ENCODE measurements at places on chromosomes 7 and 10.

GRCh38 chr10:123997486-123998196, 95.8 kb downstream of the CHST15 start:
- peak; percentile 92 for DNase-seq

DNA sequence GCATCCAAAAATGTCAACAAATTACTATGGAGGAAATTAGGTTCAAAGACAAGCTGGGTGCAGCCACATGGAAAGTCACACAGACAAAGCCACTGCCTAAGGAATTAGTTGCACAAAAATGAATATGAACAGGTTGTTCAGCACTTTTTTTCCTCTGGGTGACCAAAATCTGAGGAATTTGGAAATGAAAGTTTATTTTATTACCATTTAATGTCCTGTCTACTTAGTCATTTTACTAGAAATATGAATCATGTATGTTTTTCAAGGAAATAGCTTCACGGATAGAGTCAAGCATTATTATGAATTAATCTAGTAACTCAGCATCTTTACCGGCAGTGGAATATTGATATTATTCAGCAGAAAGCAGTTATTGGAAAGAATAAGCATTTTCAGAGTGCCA, 106.3 kb downstream of the ANK3 start:
- no peak for DNase-seq

GRCh38 chr10:32955299-32955772, 2.7 kb downstream of the ITGB1 start:
- no peak for DNase-seq

DNA sequence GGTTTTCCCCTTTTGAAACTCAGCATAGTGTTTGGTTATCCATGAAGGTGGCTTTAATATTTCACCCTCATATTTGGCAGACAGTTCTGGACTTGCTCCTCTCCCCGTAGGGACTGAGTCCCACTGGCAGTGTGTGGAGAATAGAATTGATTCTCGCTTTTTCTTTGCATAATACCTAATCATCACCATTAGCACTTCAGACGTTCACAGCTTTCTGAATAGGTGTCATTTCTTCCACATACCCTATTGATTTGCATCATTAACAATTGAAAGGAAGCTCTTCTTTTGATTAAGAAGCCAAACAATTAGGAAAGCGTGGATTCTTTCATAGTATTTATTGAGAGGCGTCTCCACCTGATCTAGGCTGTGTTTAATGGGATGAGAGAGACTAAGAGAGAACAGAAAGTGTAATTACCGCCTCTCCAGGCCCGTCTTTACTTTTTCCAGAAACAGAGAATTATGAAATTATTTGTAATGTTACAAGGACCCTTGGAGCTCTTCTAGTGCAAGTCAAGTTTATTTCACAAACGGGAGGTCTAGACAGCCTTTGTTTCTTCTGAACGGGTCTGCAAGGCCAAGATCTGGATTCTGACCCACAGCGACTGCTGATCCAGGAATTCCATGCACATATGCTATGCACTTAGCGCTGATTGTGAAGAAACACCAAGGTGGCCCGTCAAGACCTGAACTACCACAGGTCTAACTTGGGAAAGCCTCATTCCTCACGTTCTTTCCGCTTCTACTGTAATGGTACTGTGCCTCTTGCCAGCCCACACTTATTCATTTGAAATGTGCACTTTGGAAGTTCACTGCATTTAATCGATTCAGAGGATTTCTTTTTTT, 249.9 kb upstream of the C7orf33 start:
- DNase-seq, result no peak

DNA sequence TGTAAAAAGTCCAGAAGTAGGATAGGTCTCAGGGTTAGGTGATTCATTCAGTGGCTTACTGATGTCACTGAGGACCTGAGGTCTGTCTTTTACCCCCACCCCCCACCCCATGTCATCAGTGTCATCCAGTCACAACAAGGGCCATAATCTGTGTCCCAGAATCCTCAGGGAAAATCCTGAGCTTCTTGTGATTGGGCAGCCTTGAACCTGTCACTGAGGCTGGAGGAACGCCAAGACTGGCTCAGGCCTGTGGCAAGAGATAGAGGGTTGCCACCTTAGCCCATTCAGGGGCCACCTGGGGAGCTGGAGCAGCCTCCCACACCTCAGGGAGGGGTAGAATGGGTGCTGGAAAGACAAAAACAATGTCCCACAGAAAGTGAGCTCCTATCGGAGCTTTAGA, 29.7 kb downstream of the NUB1 start:
- DNase-seq, result no peak

DNA sequence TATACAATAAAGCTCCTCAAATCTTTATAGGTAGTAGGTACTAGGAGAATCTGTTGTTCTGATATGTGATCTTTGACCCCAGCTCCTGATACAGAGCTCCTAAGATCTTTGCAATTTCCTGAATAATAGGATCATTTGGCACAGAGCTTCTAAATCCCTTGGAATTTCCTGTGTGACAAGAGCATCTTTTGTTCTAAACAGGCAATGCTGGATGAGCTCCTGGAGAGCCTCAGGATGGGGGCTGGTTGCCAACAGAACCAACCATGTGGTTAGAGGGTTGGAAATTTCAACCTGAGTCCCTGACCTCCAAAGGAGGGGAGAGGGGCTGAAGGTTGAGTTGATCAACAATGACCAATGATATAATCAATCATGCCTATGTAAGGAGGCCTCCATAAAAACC, 629.0 kb downstream of the CCSER2 start:
- no peak for DNase-seq

DNA sequence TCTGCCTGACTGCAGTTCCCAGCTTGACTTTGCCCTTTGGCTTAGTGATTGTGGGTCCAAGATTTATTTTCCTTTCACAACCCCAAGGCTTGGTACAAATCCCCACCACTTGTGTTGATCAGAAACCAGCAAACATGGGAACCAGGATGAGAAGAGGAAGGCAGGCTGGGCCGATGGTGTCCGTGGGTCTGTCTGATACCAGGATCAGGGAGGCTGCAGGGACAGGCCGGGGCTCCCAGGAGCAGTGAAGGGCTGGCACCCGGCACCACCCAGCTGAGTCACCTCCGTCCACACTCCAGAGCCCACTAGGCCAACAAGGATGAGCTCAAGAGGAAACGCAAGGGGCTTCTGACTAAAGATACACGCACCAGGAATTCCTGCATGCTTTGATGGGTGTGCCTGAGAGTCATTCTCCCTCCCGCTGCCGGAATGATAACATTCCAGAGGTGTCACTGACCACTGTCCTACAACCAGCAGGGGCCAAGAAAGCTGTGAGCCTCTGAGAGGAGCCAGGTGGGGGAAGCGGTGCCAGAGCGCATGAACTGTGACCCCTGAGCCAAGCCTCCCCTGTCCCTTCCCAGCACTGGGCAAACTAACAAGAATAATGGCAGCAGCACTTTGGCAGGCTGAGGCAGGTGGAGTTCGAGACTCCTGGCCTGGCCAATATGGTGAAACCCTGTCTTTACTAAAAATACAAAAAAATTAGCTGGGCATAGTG, 29.2 kb upstream of the PROSER2 start:
- DNase-seq, result peak; percentile 87

- no peak for DNase-seq
Measured at GRCh38 chr7:66050337-66050957, 25.2 kb upstream of the ASL start.

DNA sequence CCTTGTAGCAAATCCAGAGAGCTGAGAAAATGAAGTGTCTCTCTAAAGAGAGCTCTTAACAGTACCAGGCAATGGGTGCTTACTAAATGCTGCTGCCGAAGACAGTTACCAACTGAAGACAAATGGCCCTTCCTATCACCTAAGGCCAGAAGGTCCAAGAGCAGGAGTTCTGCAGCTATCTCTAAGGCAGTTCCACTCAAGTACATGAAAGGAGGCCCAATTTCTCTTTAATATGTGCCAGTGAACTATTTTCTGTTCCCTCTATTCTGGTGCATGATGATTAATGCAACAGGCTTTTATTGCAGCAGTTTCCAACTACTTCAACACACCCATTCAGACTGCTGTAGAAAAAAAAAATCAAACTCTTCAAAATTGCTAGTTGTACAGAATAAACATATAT, 122.5 kb downstream of the SLC25A13 start:
- no peak for DNase-seq

DNA sequence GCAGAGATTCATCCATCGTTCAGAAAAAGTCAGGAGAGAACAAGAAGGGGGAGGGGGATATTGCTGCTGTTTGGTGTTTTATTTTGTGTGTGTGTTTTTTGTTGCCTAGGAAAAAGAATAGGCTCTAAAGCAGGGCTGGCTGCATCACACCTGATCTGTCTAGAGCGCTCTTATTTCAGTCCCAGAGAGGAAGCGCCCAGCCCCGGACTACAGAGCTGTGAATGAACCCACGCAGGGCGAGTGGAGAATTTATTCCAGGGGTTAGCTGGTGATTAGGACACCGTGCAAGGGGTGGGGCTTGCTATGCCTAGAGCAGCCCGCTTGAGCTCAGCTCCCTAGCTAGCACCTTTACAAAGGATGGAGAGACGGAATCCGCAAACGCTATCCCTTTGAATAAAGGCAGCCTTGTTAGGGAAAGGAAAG, 621 bp upstream of the FAM13C start:
- DNase-seq, result peak; percentile 5

DNA sequence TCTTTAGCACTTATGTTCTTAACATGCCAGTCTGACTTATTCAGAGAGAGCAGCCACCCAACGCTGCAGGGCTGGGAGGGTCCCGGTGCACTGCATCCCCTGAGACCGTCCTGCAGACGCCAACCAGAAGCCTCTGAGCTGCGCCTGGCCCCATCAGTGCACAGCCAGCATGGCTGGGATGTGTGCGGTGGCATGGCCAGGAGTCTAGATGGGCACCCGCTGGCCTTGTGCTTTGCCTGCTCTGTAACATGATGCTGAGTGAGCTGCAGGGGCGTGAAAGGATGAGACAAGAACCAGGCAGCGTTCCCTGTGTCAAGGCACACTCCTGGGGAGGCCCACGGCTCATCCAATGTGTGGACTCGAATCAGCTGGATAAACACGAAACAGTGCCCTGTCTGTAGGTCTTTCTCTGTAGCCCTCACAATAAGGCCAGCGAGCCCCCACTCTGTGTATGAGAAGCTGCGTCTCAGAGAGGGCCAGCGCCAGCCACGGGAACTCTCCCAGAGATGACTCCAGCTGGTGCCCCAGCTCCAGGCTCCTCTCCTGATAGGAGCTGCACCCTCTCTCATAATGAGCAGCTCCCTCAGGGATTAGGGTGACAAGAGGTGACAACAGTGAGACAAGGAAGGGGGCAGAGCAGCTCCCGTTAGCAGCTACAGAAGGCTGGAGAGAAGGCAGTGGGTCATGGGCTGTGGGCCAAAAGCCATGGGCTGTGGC, 96.8 kb downstream of the TNS3 start:
- no peak for DNase-seq

- no peak for DNase-seq
Measured at GRCh38 chr7:151662251-151662826, 142.6 kb upstream of the RHEB start.

- DNase-seq, result no peak
Measured at GRCh38 chr7:25173184-25173583, 48.1 kb upstream of the CYCS start.

GRCh38 chr10:78718032-78718572, 350.7 kb upstream of the ZMIZ1 start:
- no peak for DNase-seq

DNA sequence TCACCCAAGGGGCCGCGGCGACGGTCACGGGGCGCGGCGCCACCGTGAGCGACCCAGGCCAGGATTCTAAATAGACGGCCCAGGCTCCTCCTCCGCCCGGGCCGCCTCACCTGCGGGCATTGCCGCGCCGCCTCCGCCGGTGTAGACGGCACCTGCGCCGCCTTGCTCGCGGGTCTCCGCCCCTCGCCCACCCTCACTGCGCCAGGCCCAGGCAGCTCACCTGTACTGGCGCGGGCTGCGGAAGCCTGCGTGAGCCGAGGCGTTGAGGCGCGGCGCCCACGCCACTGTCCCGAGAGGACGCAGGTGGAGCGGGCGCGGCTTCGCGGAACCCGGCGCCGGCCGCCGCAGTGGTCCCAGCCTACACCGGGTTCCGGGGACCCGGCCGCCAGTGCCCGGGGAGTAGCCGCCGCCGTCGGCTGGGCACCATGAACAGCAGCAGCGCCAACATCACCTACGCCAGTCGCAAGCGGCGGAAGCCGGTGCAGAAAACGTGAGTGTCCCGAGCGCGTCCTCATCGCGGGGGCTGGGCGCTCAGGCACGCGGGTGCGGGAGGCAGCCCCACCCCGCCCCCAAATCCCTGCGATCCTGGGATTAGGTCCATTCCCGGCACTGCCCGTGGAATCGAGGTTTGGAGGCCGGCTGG, 509 bp downstream of the AHR start:
- peak; percentile 74 for DNase-seq

GRCh38 chr7:68967598-68967997, 630.7 kb upstream of the AUTS2 start:
- no peak for DNase-seq

- DNase-seq, result no peak
Measured at GRCh38 chr10:119268871-119269506, 61.6 kb downstream of the GRK5 start.

- no peak for DNase-seq
Measured at GRCh38 chr10:3102720-3103427, 35.5 kb downstream of the PFKP start.
